Right kidney (tissue), 9 donors: ENCODE measurements at places on chromosomes 6 and 20.

DNA sequence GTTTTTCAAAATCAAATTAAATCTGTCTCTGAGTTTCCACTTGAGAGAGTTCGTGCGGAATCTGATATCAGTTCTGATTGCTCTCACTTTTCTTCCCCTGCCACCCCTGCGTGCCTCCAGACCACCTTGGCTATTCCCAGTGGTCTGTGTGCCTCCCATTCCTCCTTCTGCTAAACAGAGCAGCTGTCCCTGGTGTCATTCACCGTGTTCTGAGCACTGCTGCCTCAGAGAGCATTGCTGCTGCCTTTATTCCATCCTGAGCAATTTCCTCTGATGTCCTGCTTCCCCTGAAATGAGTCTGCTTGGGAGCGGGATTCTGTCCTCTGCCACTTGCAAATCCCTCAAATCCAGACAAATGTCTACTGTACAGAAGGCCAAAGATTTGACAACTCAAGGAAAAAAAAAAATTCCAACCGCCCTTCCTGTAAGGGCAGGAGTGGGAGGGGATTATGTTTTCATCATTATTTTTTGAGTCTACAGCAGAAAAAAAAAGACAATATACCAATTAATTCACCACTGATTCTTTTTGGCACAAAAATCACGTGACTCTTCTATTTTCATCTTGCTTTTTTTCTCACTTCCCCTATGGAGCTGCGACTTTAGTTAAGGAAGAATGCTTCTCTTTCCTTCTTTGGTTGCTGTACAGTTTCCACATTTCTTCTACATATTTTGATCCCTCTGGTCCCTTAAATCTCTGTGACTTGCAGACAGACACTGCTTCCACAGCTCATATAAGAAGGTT lies 833.0 kb downstream of the EPHA7 start:
- no peak for DNase-seq

DNA sequence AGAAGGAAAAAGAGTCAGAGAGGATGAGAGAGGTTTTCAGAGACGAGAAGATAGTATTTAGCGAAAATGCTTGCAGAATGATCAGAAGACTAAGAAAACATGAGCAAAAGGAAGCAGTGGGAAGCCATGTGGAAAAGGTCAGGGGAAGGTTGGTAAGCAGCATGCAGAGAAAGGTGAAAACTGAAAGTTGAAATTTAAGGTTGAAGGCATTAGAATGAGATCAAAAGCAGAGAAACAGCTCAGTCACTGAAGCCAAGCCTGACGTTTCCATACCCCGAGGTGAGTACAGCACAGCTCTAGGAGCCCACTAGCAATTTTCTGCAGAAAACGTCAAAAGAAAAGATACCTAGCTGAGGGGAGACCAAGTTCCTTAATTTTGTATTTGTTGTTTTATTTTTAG lies 19.1 kb upstream of the TFB1M start:
- DNase-seq, result no peak

GRCh38 chr20:52619671-52620070 lies 352.5 kb upstream of the TSHZ2 start:
- no peak for DNase-seq

DNA sequence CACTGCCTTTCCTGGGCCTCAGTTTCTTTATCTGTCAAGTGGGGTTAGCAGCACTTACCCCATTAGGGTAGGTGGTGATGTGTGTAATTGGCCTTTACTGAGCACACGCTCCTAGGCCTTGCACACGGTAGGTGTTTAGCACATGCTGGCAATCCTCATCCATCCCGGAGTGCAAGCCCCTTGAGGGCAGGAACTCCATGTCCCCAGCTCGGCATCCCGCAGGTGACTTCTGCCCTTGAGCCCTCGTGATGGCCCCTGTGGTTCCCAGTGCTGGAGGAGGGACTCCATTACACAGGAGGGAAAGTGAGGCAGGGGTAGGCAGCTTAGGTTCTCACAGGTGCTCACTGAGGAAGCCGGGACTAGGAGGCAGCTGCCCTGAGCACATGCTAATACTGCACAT lies 40.0 kb downstream of the MYH7B start:
- DNase-seq, result no peak

DNA sequence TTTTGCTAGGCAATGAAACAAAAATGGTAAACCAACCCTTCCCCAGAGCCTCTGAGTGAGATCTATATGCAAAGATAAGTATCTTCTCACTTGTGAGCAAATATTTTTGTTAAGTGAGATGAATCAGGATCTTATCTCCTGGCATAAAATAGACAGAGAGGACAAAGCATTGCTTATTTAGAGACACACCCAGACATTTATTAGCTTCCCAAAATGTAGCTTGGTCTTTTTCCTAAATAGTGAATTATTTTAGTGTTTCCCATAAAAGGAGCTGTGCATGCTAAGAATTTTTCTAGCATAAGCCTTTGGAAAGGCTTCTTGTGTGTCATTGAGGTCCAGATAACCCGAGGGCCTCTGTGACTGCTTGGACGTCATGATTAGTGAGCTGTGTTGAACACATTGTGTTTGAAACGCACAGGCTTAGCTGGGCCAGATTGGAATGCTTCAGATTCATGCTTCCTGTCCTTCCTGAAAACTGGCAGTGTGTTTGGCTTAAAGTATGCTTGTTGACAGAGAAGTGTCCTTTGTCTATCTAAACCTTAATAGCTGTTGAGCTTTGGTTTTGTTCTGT lies 16.5 kb downstream of the MTHFD1L start:
- peak; percentile 27 for DNase-seq

GRCh38 chr6:144954241-144954556 lies 669.1 kb downstream of the UTRN start:
- no peak for DNase-seq

DNA sequence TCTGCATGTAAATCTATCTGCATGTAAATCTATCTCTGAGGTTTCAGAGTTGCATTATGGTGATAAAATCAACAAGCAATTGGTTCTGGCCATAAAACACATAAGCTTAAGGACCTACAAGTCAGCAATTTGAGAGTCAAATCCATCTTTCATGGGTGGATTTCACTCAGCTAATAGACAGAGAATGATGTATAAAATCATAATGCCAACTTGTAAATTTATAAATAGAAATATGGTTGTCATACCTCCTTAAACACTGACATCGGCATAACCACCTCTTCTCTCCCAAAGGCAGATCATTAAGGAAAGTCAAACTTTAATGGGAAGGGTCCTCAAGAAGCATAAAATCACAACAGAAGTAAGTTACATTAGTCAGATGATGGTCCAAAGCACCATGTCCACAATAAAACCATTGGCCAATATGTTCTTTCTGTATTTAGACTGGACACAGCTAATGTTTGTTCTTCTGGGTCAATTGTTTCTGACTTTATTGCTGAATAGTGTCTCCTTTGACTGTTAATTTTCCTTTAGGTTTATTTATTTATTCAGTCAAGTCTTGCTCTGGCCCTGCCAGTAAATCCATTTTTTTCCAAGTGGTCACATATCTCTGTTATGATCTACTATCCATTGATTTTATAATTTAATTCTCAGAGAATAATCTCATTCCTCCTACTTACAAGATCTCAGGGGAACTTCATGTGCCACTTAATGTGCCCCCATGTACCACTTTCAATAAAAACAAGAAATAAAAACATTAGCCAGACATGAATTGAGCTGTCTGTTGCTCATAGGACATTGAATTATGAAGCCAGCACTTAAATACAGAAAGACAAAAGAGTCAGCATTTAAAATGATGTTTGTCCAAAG lies 382.9 kb upstream of the IRAK1BP1 start:
- DNase-seq, result no peak

GRCh38 chr6:2514965-2515543 lies 235.7 kb downstream of the MYLK4 start:
- DNase-seq, result peak; percentile 34

DNA sequence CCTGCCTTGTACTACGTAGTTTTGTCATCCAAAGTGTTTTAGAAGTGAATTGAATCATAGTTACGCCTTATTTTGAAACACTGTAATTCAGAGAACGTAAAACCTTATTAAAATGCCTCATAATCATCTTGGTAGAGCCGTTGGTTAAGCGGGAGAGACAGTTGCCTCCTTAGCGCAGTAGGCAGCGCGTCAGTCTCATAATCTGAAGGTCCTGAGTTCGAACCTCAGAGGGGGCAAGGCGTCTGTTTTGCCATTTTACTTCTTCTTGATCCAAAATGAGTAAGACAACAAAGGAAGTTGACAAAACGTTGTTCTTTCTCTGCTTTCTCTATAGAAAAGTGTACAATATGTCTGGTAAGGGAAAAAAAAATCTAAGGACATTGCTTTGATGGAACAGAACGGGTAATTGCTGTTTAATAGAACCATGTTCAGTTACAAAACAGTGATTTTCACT lies 20.7 kb upstream of the TRIM27 start:
- DNase-seq, result no peak

- DNase-seq, result no peak
These were observed 160.4 kb downstream of the ZFP64 start for GRCh38 chr20:52031206-52031562.

GRCh38 chr6:134424165-134424797 lies 106.4 kb upstream of the SGK1 start:
- DNase-seq, result no peak

GRCh38 chr6:80210618-80211017 lies 104.1 kb downstream of the BCKDHB start:
- no peak for DNase-seq

DNA sequence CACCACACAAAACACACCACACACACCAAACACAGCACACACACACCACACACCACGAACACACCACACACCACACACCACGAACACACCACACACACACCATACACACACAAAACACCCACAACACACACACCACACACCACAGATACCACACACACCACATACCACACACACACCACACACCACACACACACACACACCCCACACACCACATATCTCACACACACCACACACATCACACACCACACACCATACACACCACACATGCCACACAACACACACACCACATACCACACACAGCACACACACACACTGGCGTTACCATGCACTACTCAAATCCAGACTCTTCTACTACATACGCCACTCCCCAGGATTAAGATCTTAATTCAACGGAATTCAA lies 118.9 kb upstream of the THBS2 start:
- DNase-seq, result no peak

- DNase-seq, result no peak
These were observed 115.1 kb upstream of the FRMD1 start for GRCh38 chr6:168193816-168194721.

DNA sequence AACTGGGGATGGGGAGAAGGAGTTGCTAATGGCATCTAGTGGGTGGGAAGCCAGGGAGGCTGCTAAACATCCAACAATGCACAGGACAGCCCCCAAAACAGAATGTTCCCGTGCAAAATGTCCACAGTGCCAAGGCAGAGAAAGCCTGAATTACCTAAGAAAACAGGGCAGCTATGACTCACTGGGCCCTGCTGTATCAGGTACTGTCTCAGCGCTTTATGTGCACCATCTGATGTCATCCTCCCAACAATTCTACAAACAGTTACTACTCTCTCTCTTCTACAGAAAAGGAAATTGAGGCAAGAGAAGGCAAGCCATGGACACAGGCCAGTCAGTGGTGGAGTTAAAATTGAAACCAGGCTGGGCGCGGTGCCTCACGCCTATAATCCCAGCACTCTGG lies 3.1 kb downstream of the YTHDF1 start:
- DNase-seq, result no peak

DNA sequence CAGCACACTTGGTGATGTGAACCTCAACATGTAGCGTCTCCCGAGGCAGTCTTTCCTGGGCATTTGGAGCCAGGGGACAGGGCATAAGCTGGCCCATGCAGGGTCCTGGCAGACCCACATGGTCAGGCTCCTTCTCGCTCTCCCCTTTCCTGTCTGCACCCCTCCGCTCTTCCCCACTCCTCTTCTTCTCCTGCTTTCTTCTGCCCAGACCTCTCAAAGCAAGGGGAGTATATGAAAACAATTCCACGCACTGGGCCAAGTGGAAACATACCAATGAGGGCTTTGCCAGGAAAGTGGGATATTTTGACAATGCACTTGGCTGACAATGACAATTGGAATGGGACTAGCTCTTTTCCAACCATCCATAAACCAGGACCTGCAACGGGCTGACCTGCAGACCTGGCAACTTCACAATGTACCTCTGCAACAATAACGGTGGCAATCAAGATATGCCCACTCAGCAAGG lies 58.9 kb upstream of the TRAF3IP2 start:
- DNase-seq, result no peak

DNA sequence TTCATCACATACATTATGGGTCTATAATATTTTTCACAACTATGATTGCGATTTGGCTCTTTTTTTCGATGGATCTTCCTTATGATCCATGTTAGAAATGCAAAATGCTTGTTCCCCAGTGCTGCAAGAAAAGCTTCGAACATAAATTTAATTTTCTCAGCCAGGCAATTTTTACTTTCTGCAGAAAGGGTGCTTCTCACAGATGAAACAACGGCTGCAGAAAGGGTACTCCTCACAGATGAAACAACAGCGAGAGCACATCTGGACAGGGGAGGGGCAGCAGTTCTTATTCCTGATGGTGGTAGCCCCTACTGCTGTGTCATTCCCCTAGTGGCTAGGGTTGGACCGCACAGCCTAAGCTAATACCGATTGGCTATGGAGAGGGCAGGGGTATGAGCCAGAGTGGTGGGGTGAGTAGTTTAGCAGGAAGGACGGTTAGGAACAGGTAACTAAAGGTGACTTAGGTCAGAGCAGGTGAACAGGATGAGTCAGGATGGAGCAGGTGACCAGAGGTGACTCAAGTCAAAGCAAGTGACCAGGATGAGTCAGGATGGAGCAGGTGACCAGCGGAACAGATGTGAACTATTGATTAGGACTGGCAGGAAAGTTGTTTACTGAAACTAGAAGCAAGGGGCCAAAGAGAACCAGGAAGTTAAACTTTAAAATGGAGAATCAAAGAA lies 13.4 kb upstream of the TREML4 start:
- no peak for DNase-seq

DNA sequence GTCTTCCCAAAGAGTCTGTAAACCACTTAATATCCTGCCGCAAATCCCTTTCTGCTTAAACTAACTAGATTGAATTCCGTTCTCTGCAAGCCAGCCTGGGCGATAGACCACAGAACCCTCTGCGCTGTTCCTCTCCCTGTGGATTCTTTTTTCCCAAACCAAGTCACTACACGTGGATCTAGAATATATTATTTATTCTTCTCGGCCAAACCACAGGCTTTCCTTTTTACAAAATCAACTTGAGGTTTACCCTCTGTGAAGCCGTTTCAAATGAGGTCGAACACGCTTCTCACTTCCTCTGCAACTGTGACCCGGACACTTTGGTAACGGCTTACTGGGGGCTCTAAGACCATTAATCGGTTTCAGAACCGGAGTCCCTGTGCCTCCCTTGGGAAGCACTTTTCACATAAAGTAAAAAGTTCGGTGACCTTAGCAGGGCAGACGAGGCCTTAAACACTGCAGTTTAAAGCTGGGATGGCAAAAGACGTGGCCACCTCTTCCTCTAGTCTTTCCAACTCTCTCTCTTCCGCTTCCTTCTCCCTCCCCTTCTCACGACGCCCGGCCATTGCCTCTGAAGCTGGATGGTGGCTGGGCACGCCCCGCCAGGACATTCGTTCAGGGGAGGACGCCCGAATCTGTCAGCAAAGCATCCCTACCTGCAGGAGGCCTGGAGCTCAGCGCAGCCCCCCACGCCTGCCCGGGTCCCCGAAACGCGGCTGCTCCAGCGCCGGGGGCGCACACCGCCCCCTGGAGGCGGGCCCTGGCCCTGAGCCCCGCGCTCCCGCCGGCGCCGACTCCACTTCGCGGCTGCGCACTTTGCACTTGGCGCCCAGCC lies 55.0 kb upstream of the FOXC1 start:
- DNase-seq, result peak; percentile 75

- DNase-seq, result no peak
These were observed 8.6 kb downstream of the DTNBP1 start for GRCh38 chr6:15654250-15654649.
